ENCODE measurements at places on chromosomes 1 and 21.

GRCh38 chr1:228216371-228217320 is 8.8 kb downstream of the OBSCN start:
- DNase-seq = no peak

- DNase-seq = no peak
Measured at GRCh38 chr1:212484701-212485570, 52.2 kb downstream of the NENF start.

DNA sequence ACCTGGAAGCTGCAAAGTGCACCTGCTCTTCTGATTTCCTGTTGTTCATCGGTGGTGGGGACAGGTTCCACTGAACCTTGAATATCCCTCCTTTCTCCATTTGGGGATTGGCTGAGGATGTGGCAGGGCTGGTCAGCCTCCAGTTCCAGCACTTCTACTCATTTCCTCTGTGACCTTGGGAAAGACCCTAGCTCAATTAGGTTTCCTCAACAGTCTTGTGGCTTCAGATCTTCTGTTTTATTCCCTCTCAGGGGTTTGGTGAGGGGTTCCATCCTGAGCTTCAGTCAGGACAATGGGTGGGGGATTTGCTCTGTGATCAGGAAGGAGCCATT is 317.1 kb upstream of the PROX1 start:
- DNase-seq = no peak

GRCh38 chr21:31398574-31398973 is 54.5 kb upstream of the TIAM1 start:
- DNase-seq = no peak

Data from stimulated activated naive CD4-positive, alpha-beta T cell treated with Interleukin-2 at 50 U/mL for 16 hours (primary cell).